PC-3 (cell line): ENCODE measurements at places on chromosomes 16 and 17. TPM values are rescaled to one million over a fixed set of nuclear protein-coding genes. Genes with fewer than 3 reads are reported as not detected.
A peak's percentile ranks its signal among the peaks of the same experiment; 100 is the strongest.

The CHD9 gene
- total RNA-seq: 13.3 and 19.5 TPM in 2 replicates

The DYNLL2 gene
- total RNA-seq: 38.0 and 50.3 TPM in 2 replicates

The CDH11 gene
- total RNA-seq: 111 and 172 TPM in 2 replicates

The KRT40 gene
- total RNA-seq: not detected in 2 replicates

The CNGB1 gene
- 0.04 TPM in 1 of 2 replicates, not detected in the other for total RNA-seq

The TAC4 gene
- not detected in 2 replicates for total RNA-seq

The SLC4A1 gene
- total RNA-seq: not detected in 2 replicates

The KRTAP4-1 gene
- not detected in 2 replicates for total RNA-seq

The CTRB2 gene
- total RNA-seq: not detected in 2 replicates

The PMFBP1 gene
- 1.2 and 2.0 TPM in 2 replicates for total RNA-seq

GRCh38 chr17:38750312-38751121 lies 2.0 kb upstream of the PSMB3 start:
- peak; percentile 41 for DNase-seq

DNA sequence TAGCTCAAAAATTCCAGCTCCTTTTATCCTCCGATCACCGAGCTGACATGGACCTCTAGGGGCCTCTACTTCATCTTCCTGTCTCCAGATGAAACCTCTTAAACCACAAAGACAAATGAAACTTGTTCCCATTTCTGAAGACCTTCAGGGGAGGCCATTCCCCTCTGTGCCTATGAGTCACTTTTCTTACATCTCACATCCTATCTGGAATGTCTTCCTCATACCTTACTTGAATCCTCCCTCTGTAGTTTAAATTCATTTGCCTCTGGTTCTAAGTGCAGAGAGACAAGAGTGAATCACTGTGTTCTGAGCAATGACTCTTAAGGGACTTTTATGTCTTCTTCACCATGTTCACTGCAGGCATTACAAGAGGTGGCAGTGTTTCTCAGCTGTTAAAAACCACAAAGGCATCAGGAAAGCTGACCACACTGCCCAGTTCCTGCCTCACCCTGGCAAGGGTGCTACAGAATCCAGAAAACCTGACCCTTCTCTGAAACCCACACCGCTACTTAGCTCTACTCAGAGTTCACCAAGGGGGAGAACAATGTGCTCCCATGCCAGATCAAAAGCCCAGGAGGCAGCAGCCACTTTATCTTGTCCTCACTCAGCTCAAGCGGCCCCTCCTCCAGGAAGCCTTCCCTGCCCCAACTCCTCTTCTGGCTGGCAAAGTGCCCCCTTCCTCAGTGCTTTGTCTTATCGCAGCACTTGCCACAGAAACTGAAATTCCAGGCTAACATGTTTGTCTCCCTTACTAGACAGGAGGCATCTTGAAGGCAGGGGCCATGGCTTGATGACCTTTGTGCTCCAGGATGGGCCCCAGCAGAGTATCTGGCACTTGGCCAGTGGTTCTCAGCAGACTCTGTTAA lies 6.4 kb downstream of the CUEDC1 start:
- peak; percentile 99 for DNase-seq

- DNase-seq: peak; percentile 65
Observed at GRCh38 chr17:63446753-63447470, 806 bp upstream of the CYB561 start.

GRCh38 chr16:56384074-56384721 lies 41.1 kb downstream of the AMFR start:
- no peak for DNase-seq

GRCh38 chr17:72171703-72172667 lies 51.2 kb downstream of the SOX9 start:
- DNase-seq: peak; percentile 27

DNA sequence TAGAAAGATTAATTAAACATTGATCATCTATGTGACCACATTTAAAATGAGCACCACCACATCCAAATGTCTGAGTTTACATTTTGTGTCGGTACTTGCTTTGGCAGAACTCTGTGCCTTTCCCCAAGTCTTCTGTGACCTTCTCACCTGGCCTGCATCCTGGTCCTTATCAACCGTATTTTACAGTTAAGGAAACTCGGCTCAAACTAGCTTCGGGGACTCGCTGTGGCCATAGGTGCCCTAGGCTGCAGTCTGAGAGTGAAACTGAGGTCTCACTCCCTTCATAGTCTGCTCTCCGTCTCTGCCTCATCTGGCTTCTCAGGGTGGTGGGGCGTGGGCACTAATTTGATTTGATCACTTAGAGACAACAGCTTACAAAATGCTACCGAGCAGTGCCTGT lies 555.5 kb downstream of the WWOX start:
- DNase-seq: no peak

GRCh38 chr16:11675561-11676511 lies 7.6 kb downstream of the SNN start:
- DNase-seq: no peak

GRCh38 chr16:89123001-89123830 lies 29.6 kb downstream of the ACSF3 start:
- DNase-seq: no peak

GRCh38 chr16:24544640-24545039 lies 5.3 kb downstream of the RBBP6 start:
- no peak for DNase-seq

DNA sequence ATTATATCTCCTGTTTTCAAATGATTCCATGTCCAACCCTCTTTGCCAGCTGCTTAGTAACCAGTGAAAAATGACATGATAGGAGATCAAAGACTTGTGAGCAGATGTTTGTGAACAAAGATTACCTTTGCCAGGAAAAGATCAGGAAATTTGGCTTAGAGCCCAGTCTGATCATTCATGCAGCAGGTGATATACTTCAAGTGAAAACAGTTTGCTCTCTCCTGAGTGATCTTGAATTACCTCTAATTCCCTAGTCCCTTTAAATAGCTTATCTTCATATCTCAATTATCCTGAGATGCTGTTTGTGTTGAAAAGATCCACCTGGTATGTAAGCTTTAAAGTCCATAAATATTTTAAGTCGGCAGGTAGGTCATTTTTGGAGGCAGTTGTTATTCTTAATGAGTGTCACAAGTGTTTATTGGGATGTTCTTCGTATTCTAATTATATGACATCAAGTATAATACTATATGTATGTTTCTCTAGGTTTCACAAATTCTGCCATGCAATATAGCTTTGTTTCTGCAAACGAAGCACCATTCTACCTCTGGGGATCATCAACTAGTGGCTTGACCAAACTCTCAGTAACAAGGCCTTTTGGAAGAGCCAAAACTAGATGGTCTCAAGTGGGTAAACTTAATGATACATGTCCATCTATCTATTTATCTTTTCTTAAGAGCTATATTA lies 13.2 kb upstream of the VPS35L start:
- DNase-seq: no peak

DNA sequence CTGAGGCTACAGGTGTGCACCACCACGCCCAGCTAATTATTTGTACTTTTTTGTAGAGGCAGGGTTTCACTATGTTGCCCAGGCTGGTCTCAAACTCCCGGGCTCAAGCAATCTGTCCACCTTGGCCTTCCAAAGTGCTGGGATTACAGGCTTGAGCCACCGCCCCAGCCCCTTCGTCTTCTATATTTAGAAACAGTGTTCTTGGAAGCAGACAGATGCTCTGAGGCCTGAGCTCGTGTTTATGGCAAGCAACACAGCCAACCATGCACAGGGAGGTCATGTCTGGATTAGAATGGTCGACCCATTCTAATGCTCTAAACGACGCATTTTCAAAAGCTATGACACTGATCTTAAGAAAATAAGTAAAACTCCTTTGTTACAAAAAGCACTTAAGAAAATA lies 16.6 kb downstream of the TMEM204 start:
- no peak for DNase-seq

DNA sequence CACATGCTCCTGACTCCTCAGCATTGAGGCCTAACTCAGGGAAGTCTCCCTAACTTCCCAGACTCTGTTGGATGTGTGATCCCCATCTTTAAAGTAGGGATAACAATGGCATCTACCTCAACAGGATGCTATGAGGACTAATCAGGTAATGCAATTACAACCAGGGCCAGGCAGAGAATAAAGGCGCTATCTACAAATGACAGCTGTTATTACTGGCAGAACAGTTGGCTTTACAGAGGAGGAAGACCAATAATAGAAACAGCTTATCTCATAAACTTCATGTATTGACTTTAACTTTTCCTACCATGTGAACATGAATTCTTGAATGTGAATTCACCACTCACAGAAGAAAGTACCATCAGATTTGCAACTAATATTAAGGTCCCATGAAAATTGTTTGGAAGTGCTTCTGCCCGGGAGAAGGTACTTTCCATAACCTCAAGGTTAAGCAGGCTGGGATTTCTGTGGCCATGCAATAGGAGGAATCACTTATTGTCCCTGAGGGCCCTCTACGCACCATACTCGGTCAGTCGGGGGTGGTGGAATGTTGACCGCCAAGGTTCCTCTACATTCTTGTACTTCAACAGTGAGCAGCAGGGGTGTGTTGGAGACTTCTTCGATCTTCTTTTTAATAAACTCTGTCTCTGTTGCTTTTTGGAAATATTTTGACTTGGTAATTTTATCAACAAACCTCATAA lies 22.6 kb upstream of the ERN1 start:
- DNase-seq: no peak
